ENCODE measurements at places on chromosomes 6 and 20. TPM values are rescaled to one million over a fixed set of nuclear protein-coding genes. Genes with fewer than 3 reads are reported as not detected.

The TINAG gene
- total RNA-seq, result not detected

The ZNF184 gene
- 5.4 TPM for total RNA-seq

The FAM184A gene
- 8.4 TPM for total RNA-seq

The GRIK2 gene
- total RNA-seq, result 0.39 TPM

The KCNB1 gene
- 0.40 TPM for total RNA-seq

The IRAK1BP1 gene
- total RNA-seq, result 6.0 TPM

The DNMT3B gene
- total RNA-seq, result 2.1 TPM

The CAGE1 gene
- total RNA-seq, result not detected

The OPRL1 gene
- 1.7 TPM for total RNA-seq

The PDYN gene
- not detected for total RNA-seq

DNA sequence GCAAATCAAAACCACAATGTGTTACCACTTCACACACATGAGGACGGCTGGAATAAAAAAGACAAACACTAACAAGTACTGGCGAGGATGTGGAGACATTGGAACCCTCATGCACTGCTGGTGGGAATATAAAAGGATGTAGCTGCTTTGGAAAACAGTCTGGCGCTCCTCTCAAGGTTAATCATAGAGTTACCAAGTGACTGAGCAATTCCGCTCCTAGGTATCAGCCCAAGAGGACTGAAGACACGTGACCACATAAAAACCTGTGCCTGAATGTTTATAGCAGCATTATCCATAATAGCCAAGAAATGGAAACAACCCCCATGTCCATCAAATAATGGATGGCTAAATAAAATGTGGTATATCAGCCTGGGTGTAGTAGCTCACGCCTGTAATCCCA, 45.0 kb downstream of the VSTM2L start:
- H3K4me3 ChIP-seq, result no peak overlapping the region
- H3K27ac ChIP-seq, result no peak overlapping the region
- H3K27me3 ChIP-seq, result no peaks in the 10 kb centered on the region
- DNase-seq, result no peak
- H3K36me3 ChIP-seq, result no peaks in the 10 kb centered on the region

GRCh38 chr6:161682982-161683381, 409.1 kb upstream of the AGPAT4 start:
- no peaks in the 10 kb centered on the region for H3K4me1 ChIP-seq
- no peaks in the 10 kb centered on the region for H3K36me3 ChIP-seq
- no peak for DNase-seq
- H3K27me3 ChIP-seq, result no peaks in the 10 kb centered on the region
- H3K27ac ChIP-seq, result no peak overlapping the region

GRCh38 chr6:22765015-22765414, 195.6 kb downstream of the HDGFL1 start:
- H3K27me3 ChIP-seq, result no peaks in the 10 kb centered on the region
- DNase-seq, result no peak
- H3K4me3 ChIP-seq, result no peak overlapping the region

DNA sequence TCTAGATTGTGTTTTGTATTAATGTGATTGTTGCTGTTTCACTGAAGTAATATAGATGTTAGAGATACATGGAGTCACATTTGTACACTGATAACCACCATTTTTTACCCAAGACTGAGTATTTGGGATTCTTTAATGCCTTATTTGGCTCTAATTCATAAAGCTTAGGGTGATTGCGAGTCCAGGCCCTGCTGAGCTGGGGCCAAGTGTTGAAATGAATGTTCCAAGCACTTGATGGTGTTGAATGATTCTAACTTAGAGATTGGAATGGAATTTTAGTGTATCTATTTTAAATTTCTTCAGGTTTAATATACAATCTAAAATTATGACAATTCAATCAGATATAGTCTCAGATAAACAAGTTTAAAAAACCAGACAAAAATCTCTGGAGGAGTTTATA, 329.4 kb upstream of the SLC35B3 start:
- no peaks in the 10 kb centered on the region for H3K4me1 ChIP-seq
- no peaks in the 10 kb centered on the region for H3K27me3 ChIP-seq
- H3K4me3 ChIP-seq, result no peak overlapping the region
- no peak for DNase-seq
- H3K36me3 ChIP-seq, result no peaks in the 10 kb centered on the region

DNA sequence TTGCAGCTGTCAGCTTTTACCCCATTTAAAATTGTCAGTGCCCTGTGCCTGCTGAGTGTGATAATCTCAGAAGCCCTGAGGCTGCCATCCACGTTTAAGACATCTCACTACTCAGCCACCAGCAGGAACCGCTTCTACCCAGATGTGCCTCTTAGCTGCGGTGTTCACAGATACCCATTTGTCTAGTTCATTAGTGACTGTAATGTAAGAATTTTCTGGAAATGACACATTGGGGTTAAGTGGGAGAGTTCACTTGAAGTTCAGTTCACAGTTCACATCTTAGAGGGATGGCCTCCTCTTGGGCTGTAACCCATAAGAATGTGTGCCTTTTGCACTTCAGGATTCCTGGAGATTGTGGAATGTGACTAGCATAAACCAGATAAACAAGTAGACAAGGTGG, 477.7 kb downstream of the BTBD3 start:
- no peaks in the 10 kb centered on the region for H3K27me3 ChIP-seq
- H3K27ac ChIP-seq, result no peak overlapping the region
- H3K4me3 ChIP-seq, result no peak overlapping the region
- no peaks in the 10 kb centered on the region for H3K36me3 ChIP-seq
- no peaks in the 10 kb centered on the region for H3K4me1 ChIP-seq

GRCh38 chr20:23878787-23879186, 761 bp downstream of the CST5 start:
- DNase-seq, result no peak
- H3K36me3 ChIP-seq, result no peaks in the 10 kb centered on the region

- peaks cover 6% of the 10 kb centered on the region for H3K36me3 ChIP-seq
- no peaks in the 10 kb centered on the region for H3K27me3 ChIP-seq
- no peak for DNase-seq
- H3K27ac ChIP-seq, result no peak overlapping the region
- H3K4me1 ChIP-seq, result no peaks in the 10 kb centered on the region
Observed at GRCh38 chr6:79208816-79209215, 25.7 kb downstream of the HMGN3 start.

DNA sequence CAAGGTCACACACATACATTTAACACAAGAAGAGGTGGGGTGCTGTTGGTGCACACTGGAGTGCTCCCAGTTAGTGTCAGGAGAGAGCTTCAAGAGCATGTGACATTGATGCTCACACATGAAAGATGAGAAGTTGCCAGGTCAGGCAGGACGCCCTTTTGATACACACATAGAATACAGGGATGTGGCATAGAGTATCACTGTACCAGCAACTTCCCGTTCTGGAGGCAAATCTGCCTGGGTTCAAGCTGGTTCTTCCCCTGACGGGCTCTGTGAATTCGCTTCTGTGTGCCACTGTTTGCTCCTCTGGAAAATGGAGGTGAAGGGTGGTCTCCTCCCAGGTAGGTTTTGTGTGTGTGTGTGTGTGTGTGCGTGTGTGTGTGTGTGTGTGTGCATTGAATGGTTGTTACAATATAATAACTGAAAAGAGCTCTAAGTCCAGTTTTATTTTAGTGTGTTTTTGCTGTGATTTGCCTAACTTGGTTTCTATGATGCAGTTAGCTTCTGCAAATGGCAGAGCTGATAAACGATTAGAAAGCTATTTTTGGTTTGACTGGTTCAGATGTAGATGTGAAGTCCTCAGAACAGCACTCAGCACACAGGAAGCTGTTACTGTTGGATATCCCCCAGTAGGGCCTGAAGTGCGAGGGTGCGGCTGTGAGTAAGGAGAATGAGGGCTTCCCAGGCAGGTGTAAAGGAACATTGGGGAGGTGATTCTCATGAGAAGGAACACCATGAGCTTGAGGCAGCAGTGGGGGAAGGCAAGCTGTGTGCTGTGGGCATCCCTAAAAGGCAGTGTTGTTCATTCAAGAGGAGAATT, 53.4 kb downstream of the HIVEP1 start:
- peaks cover 3% of the 10 kb centered on the region for H3K4me1 ChIP-seq
- no peak overlapping the region for H3K4me3 ChIP-seq
- no peaks in the 10 kb centered on the region for H3K36me3 ChIP-seq

- no peaks in the 10 kb centered on the region for H3K36me3 ChIP-seq
- DNase-seq, result no peak
- no peak overlapping the region for H3K27ac ChIP-seq
Observed at GRCh38 chr6:154503658-154504057, 6.8 kb downstream of the CNKSR3 start.

DNA sequence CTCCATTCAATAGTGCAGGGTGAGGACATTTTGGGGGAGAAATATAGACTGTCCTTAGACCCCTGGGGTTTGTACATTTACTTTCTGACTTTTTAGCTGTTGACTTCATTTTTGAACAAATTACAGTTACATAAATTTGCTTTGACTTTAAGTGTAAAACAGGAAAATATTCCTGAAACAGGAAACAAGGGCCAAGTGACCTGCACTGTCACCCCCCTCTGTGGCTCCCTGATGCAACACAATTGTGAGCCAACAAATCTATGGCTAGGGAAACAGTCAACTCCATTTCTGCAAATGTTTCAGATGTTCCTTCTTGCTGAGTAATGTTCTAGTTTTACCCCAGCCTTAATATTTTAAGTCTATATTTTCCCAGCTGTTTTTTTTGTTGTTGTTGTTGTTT, 39.8 kb downstream of the HLA-A start:
- no peak for DNase-seq
- no peak overlapping the region for H3K4me3 ChIP-seq
- H3K4me1 ChIP-seq, result peaks cover 4% of the 10 kb centered on the region
- H3K27me3 ChIP-seq, result no peaks in the 10 kb centered on the region
- no peaks in the 10 kb centered on the region for H3K36me3 ChIP-seq

- no peaks in the 10 kb centered on the region for H3K27me3 ChIP-seq
- no peaks in the 10 kb centered on the region for H3K36me3 ChIP-seq
- DNase-seq, result no peak
- H3K27ac ChIP-seq, result no peak overlapping the region
- H3K4me3 ChIP-seq, result no peak overlapping the region
Observed at GRCh38 chr20:46773680-46774079, 64.2 kb downstream of the SLC2A10 start.

- DNase-seq, result no peak
- H3K27ac ChIP-seq, result peak overlapping the region; percentile 17
- no peak overlapping the region for H3K4me3 ChIP-seq
- H3K27me3 ChIP-seq, result no peaks in the 10 kb centered on the region
Observed at GRCh38 chr6:108699290-108700041, 138.7 kb downstream of the FOXO3 start.

GRCh38 chr6:164039954-164040375, 625.4 kb downstream of the QKI start:
- DNase-seq, result peak; percentile 82
- no peak overlapping the region for H3K4me3 ChIP-seq
- no peak overlapping the region for H3K27ac ChIP-seq
- H3K4me1 ChIP-seq, result no peaks in the 10 kb centered on the region

GRCh38 chr6:25239059-25239458, 40.1 kb upstream of the CARMIL1 start:
- no peak overlapping the region for H3K4me3 ChIP-seq
- DNase-seq, result no peak
- H3K36me3 ChIP-seq, result no peaks in the 10 kb centered on the region
- H3K4me1 ChIP-seq, result no peaks in the 10 kb centered on the region
- no peaks in the 10 kb centered on the region for H3K27me3 ChIP-seq

DNA sequence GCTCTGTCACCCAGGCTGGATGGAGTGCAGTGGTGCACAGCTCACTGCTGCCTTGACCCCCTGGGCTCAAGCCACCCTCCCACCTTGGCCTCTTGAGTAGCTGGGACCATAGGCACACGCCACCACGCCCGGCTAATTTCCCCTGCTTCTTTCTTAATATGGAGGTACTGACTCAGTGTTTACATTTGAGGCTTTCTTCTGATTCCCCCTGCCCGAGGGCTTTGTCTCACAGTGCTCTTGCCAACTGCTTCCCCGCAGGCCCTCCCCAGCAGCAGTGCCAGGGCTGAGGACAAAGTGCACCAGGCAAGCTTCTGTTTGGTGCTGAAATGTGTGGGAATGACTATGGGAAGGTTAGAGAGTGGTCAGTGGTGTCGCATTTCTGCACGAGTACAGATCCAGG, 34.8 kb downstream of the NR2E1 start:
- no peak for DNase-seq
- no peak overlapping the region for H3K27ac ChIP-seq
- no peaks in the 10 kb centered on the region for H3K27me3 ChIP-seq
- H3K4me1 ChIP-seq, result no peaks in the 10 kb centered on the region
- H3K4me3 ChIP-seq, result no peak overlapping the region
- H3K36me3 ChIP-seq, result no peaks in the 10 kb centered on the region

DNA sequence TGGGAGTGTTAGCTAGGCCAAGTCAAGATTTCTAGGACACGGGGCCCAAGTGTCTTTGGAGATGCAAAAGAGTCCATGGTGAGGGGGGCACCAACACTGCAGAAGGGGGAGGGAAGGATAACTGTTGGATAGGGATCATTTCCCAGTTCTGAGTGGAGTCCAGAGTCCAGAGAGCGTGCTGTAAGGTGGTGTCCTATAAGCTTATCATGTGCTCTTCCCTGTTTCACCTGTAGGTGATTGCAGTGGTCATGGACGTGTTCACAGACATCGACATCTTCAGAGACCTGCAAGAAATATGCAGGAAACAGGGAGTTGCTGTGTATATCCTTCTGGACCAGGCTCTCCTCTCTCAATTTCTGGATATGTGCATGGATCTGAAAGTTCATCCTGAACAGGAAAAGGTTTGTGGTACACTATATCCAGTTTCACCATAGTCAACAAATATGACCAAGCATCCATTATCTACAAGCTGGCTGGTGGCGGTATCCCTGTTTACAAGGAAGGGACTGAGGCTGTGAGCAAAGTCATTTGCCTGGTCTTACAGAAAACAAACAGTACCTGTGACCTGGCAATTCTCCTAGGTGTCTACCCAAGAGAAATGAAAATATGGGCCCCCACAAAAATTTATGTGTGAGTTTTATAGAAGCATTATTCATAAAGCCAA, 15.6 kb downstream of the FAM83D start:
- no peaks in the 10 kb centered on the region for H3K27me3 ChIP-seq
- no peak overlapping the region for H3K27ac ChIP-seq
- H3K4me1 ChIP-seq, result no peaks in the 10 kb centered on the region
- no peaks in the 10 kb centered on the region for H3K36me3 ChIP-seq
- H3K4me3 ChIP-seq, result no peak overlapping the region

DNA sequence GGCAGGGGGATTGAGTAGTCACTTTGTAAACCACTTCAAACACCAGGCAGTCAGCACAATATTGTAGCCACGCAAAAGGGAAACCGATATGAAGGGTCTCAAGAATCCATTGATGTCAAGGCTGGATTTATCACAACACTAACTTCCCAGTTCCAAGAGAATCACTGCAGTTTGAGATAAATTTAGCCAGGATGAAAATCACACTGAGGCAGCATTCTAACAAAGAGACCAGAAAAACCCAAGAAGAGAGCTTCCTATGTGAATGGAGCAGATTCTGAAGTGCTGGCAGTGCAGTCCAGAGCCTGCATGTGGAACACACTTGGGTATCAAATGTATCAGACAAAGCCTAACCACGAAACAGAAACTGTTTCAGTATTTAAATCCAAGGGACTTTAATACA, 84.6 kb downstream of the KIF16B start:
- H3K27me3 ChIP-seq, result no peaks in the 10 kb centered on the region
- no peak overlapping the region for H3K4me3 ChIP-seq
- H3K4me1 ChIP-seq, result no peaks in the 10 kb centered on the region
- H3K27ac ChIP-seq, result no peak overlapping the region
- H3K36me3 ChIP-seq, result peaks cover 16% of the 10 kb centered on the region

Data from upper lobe of left lung (tissue), 6 donors.